Stimulated activated naive CD8-positive, alpha-beta T cell treated with anti-CD3 and anti-CD28 coated beads, Interleukin-15, amount 100 ng/mL, for 72 hours (primary cell): ENCODE measurements at places on chromosomes 5 and 9.

DNA sequence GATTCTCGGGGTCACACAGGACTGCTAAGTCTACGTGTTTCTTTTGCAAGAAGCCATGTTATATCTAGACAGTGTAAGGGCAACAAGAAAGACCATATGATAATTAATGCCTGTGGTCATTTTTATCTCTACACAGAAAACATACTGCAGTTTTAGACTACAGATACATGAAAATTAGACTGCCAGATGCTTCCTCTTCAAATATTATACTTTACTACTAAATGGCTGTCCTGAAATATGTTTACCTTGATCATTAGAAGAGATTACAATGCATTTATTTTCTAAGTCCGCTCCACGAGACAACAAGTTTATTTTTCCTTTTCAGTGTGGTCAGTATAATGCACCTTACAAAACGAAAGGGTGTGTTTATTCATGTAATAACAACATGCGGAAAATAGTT is 147.6 kb downstream of the KIAA0825 start:
- DNase-seq = no peak

- DNase-seq = no peak
Observed at GRCh38 chr9:129321286-129322021, 143.4 kb upstream of the IER5L start.

DNA sequence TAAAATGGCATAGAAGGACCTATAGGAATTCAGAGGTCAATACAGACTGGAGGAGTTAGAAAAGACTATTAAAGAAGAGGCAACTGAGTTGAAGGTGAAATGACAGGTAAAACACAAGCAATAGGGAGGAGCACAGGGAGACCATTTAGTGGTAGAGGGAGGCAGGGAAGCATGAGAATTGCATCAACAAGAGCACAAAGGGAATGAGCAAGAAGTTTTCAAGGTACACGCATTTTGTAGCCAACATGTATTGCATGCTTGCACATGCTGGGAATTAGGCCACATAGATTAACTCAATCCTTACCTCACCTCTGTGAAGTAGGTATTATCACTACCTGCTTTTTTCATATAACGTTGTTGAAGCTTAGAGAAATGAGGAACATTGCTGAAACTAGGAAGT is 42.3 kb downstream of the PLPP1 start:
- DNase-seq = no peak

- no peak for DNase-seq
Observed at GRCh38 chr5:15598294-15598902, 98.4 kb downstream of the FBXL7 start.

- DNase-seq = no peak
Observed at GRCh38 chr9:123316053-123316718, 39.8 kb upstream of the CRB2 start.

- no peak for DNase-seq
Observed at GRCh38 chr9:31894008-31894407, 490.4 kb upstream of the ACO1 start.

- no peak for DNase-seq
Observed at GRCh38 chr9:33637881-33638280, 113.8 kb downstream of the ANKRD18B start.

DNA sequence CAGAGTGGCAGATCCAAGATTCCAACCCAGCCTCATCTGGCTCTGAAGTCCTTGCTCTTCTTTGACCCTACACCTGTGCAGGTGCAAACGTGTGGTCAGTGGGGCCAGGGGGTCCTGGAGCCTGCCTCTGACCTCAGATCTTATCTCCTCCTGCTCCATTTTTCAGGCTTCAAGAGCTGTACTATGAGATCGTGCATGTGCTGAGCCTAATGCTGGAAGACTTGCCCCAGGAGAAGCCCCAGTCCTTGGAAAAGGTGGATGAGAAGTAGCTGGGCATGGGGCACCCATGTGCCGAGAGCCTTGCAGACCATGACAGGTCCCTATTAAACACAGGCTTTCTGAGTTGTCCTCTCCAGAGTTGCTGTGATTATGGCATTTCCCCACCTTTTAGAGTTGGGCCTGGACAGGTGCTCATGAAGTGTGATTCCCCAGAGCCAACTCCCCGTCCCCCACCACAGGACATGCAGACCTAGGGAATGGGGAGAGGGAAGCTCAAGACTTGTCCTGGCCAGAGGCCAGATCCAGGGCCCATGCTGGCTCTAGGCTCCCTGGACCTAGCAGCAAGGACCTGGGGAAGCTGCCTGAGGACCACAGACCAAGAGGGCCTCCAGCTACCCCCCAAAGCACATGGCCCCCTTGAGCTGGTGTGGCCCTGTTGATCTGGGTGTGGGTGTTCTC is 22.5 kb downstream of the PITX1 start:
- DNase-seq = no peak

DNA sequence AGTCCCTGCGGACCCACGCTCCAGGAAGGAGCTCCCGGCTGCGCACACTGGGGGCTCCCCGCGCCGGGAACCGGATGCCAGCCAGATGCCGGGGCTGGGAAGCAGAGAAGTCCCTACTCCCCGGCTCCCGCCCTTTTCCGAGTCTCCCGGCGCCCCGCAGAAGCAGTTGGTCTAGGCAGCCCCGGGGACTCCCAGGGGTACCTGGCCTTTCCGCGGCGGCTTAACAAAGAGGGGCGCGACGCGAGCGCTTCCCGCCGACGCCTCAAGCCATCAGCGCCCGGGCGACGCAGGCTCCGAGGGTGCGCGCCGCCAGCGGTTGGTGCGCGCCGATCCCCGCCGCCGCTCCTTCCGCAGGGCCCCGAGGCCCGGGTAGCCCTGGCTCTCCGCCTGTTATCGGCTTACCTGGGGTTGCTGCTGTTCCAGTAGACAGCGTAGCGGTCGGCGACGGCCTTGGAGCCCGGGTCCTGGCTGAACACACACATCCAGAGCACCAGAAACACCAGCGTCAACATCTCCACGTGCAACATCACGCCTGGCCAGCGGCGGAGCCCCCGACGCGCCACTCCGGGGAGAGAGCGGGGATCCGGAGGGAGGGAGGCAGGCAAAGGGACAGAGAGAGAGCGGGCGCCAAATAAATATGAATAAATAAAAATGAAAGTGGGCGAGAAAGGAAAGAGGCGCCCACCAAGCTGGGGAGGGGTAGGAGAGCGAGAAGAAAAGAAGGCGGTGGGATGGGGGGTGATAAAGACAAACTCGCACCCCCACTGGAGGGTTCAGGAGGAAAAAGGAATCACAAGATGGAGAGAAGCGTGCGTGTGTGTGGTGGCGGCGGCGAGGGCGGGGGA is 428 bp downstream of the EFNA5 start:
- DNase-seq = peak; percentile 24
